ENCODE measurements at places on chromosomes 4 and X.

DNA sequence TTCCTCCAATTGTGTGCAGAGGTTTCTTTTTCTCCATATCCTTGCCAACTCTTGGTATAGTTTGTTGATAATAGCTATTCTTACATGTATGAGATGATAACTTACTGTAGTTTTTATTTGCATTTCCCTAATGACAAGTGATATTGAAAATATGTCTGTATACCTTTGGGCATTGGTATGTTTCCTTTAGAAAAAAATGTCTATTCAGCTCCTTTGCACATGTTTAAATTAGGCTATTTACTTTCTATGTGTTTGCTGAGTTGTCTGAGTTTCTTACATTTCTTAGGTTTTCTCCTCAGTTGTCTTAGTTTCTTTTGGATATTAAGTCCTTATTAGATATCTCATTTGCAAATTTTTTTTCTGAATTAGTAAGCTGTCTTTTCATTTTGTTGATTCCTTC lies 487.3 kb upstream of the EPHA5 start:
- no peak for DNase-seq

DNA sequence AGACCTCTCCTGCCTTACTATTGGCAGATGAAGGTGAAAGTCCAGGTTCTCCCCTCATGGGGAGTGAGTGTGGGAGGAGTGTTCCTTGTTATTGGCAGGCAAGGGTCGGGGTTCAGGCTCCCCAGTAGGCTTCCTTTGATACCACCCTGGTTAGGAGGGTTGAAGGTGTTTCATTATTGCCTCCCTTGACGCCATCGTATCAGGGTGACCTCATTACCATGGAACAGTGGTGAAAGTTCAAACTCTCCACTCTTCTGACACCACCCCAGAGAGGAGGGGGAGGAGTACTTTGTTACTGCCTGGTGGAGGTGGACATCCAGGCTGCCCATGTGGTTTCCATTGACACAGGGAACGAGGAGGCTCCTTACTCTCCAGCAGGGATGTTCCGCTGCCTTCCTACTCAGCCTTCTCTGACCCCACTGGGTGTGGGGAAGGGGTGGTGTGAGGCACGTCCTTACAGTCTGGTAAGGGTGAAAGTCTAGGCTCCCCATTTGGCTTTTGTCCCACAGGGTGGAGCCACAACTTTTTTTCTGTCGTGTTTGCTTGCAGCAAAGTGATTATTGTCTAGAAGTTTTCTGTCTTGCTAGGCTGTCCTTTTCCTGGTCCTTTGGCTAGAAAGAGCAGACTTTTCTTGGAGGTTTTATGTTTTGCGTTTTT lies 37.2 kb upstream of the USP9X start:
- DNase-seq: peak; percentile 38

GRCh38 chr4:124903995-124904722 lies 191.6 kb upstream of the ANKRD50 start:
- no peak for DNase-seq

- DNase-seq: no peak
These were observed 11.7 kb downstream of the CTAG1B start for GRCh38 chrX:154607370-154607769.

DNA sequence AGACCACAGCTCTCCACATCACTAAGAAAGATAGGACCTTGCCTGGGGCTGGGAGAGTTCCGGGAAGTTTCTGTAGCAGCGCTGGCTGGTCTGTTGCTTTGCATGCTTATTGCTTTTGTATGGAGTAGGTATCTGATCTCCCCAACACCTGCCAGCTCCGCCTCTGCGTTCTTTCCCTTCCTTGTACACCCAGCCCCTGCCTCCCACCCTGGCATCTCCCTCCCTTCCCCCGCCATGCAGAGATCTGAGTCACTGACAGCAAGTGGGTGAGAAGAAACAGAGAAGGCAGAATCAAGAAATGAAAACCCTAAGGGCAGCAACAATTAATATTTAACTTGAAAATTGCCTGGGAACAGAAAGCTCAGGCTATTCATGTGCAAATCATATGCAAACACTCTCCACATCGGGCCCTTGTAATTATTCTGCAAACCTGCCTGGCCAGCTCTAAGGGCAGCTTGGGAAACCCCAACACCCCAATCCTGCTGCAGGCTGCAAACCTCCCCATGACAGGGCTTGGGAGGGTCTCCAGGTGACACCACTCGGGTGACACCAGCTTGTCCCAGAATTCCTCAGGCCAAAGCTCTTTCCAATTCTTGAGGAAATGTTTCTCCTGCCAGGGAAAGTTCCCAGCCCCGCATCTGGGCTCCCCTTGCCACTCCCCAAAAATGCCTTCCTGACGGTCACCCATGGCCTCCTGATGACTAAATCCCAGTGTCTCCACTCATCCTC lies 257.2 kb downstream of the FBXW7 start:
- DNase-seq: no peak

DNA sequence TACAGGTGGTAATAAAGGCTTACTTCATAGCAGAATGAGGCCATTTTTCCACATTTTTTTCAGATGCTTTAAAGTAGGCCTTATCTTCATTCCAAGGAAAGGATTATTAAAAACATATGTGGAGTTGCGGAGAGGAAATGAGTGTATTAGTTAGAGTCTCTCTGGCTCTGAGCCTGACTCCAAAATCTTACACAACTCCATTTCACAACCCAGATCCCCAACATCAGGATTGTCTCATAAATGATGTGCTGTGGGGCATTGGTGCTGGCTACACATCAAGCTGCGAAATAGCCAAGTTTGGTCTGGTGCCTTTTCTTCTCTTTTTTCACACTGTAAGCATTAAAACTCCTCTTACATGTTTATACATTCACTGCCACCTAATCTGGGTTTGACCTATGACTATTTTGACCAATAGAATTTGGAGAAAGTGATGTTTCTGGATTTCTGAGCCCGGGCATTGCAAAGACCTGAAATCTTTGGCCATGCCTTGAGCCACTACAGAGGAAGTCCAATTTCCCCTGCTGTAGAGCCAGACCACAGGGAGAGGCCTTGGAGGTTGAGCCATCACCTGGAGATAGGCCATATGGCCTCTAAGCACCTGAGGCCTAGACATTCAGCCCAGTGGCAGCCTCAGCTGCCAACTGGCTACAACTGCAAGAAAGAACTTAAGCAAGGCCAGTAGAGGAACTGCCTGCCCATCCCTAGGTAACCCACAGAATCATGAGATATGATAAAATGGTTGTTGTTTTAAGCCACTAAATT lies 16.7 kb upstream of the SOD3 start:
- no peak for DNase-seq

DNA sequence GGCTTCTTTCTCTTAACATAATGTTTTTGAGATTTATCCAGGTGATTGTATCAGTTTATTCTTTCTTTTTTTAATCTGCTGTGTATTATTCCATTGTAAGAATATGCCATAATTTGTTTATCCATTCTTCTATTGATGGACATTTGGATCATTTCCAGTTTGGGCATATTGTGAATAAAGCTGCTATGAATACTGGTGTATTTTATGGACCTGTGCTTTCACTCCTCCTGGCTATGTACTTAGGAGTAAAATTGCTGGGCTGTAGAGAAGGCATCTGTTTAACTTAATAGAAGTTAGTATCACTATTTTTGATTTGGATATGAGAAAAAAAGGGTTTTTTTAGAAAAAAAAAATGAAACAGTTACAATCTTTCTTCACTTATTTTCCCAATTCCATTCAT lies 50.0 kb upstream of the FAM9C start:
- DNase-seq: no peak

DNA sequence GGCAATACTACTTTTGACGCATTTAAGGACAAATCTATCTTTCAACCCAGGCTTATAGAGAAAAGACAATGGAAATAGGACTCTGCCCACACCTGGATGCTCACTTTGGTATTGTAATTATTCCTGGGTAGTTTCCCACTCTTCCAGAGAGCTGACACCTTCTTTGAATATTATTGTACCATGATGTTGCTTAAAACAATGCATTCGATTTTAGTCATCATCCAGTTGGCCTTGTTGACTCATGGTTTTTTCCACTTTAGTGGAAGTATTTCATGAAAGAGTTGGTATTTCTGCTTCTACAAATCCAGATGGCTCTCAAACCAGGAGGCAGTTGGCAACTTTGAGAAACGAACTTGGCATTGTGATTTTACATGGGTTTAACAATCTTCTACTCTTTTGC lies 124.2 kb downstream of the ENOX2 start:
- DNase-seq: no peak
